Activated CD4-positive, alpha-beta T cell treated with anti-CD3 and anti-CD28 coated beads, Interleukin-10, Interleukin-2, amounts not matched to agents 100 ng/mL and 50 ng/mL, durations not matched to agents 16 hours and 8 hours (primary cell): ENCODE measurements at places on chromosomes 12 and 14.

DNA sequence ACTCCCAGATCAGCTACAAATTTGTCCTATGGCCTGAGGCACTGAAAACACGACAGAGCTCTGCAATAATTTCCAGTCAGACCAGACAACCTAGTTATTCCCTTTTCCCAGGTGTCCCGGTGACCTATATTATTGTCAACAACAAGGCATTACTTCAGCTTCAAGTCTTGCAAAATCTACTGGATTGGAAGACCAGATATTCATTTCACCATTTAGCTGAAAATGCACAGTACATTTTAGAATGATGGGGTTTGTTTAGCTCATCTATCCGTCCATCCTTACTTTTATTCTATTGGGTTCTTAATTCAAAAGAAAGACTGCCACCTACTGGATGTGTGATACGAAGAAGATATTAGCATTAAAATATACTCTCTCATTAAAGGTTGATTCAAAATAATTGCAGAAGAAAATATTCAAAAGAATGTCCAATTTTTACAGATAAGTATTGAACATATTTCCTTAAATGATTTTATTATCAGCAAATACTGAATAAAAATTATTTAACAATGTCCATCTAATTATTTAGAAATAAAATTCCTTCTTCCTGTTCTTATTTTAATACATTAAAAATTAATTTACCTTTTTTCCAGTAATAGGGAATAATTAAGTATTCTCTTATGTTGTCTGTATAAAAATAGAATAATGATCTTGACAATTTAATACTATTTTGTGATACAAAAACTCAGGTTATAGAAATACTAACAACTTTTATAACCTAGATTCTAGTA, 244.9 kb upstream of the LRIG3 start:
- DNase-seq: peak; percentile 6

GRCh38 chr14:82084813-82085212, 551.2 kb upstream of the SEL1L start:
- DNase-seq: no peak

GRCh38 chr12:95126076-95126475, 52.7 kb upstream of the NR2C1 start:
- no peak for DNase-seq

DNA sequence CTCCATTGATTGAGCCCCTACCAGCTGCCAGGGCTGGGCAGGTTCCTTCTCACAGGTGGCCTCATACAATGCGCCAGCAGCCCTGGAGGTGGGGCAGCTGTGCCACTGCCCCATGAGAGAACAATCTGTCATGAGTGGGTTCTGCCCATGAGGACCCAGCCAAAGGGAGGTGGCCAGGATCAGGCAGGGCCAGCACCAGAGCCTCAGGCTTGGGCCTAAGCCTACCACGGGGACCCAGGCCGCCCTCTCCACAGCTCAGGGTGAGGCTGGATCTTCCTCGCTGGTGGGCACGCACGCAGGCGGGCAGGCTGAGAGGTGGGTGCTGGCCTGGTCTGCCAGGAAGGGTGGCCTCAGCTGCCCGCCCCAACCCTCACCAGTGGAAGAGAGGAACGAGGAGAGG, 110.7 kb downstream of the KIF26A start:
- DNase-seq: no peak

DNA sequence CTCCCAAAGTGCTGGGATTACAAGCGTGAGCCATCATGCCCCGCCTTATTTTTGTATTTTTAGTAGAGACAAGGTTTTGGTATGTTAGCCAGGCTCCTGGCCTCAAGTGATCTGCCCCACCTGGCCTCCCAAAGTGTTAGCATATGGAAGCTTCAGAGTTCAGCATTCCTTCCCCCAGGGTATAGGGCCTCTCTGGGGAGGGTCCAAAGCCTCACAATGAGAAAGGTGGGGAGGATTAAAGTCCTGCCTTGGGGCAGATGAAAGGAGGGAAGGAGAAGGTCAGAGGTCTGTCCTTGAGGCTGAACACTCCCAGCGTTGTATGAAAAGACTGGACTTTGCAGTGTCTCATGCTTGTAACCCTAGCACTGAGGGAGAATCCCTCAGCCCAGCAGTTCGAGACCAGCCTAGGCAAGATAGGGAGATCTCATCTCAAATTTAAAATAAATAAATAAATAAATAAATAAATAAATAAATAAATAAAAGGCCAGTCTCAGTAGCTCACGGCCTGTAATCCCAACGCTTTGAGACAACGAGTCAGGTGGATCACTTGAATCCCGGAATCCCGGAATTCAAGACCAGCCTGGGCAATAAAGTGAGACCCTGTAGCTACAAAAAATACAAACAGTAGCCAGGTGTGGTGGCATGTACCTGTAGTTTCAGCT, 22.0 kb upstream of the RCOR1 start:
- DNase-seq: no peak

DNA sequence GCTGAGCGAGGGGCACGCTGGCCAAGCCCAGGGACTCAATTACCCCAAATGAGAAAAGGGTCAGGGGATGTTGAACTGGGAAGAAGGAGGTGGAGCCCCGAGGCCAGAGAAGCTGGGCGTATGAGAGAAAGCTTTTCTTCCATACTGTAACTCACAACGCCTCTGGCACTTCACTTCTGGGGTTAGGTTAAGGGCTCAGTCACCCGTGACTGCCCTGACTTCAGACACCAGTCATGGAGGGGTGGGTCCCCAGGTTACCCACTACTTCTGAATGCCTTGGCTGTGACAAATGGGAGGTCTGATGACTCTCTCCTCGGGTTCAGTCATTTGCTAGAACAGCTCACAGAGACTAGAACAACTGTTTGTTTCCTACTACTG, 5.5 kb upstream of the GPR132 start:
- peak; percentile 40 for DNase-seq

- no peak for DNase-seq
These were observed 37.3 kb downstream of the NCKAP5L start for GRCh38 chr12:49790741-49791555.

- no peak for DNase-seq
These were observed 25.6 kb downstream of the FRMD6 start for GRCh38 chr14:51677266-51677665.

- no peak for DNase-seq
These were observed 19.6 kb downstream of the MTA1 start for GRCh38 chr14:105439179-105439578.

DNA sequence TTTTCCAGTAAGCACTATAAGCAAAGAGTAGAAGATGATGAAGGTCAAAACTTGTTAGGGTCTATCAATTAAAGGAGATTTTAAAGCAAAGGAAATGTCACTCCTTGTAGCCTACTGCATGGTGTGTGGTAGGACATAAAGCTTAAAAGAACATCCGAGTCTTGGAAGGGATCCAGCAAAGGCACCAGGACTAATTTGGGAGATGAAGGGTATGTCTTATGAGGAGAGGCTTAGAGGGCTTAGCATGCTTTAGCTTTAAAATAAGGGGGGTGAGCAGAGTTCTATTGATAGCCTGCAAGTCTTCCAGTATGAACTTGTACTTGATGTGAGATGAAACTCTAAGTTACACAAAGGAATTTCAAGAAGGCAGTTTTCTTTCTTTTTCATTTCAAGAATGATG, 11.8 kb upstream of the MYBPC1 start:
- no peak for DNase-seq

- no peak for DNase-seq
These were observed 1483.6 kb upstream of the SEL1L start for GRCh38 chr14:83017296-83017695.

- peak; percentile 89 for DNase-seq
These were observed 1.8 kb downstream of the AHNAK2 start for GRCh38 chr14:104976198-104977007.
